MG63 (cell line): ENCODE measurements at places on chromosomes 7 and 10.
A peak's percentile ranks its signal among the peaks of the same experiment; 100 is the strongest.

GRCh38 chr10:66927971-66928770 is 2.3 kb downstream of the LRRTM3 start:
- no peak for DNase-seq

GRCh38 chr7:7953806-7954205 is 14.8 kb upstream of the GLCCI1 start:
- DNase-seq = no peak

DNA sequence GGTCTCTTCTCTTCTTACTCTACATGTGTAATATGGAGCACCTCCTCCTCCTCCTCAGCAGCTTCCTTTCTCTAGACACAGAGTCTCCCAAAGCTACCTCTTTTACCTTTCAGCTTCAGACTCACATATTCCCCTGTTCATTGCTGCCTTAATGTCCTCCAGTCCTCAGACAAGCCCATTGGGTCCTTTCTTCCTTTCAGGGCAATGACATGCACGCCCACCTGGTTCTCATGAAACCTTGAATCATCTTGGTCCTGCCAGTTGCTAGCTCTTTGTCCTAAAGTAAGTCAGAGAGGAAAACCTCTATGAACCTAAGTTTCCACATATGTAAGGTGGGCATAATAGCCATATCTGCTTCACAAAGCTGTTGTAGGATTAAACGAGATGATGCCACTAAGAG is 227.0 kb downstream of the RPS24 start:
- no peak for DNase-seq

- no peak for DNase-seq
Observed at GRCh38 chr7:132261327-132262159, 314.7 kb downstream of the PLXNA4 start.

DNA sequence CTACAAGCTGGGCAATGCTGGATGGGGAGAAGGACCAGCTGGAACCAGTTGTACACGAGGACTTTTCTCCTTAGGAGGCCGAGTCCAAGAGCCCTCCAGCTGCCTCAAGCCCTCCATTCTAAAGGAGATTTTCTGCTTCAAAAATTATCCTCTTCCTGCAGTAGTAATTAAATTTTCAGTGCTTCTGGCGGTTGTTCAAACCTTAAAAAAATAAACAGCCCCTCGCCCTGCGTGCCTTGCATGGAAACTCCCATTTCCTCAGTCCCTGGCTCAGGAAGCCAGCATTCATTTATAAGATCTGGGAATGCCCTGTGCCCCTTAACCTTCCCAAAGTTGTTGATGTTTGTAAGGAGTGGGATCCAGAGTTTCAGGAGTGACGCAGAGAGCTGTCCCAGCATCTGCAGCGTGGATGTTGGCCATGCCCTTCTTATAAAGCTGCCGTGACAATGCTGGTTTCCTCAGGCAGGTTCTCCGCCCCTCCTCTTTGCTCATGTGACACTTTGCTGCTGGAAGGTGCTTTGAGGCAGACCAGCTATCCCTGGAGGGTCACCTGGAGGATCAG is 24.0 kb upstream of the ACTR3B start:
- no peak for DNase-seq

- no peak for DNase-seq
Observed at GRCh38 chr7:131194070-131194865, 133.4 kb upstream of the MKLN1 start.

DNA sequence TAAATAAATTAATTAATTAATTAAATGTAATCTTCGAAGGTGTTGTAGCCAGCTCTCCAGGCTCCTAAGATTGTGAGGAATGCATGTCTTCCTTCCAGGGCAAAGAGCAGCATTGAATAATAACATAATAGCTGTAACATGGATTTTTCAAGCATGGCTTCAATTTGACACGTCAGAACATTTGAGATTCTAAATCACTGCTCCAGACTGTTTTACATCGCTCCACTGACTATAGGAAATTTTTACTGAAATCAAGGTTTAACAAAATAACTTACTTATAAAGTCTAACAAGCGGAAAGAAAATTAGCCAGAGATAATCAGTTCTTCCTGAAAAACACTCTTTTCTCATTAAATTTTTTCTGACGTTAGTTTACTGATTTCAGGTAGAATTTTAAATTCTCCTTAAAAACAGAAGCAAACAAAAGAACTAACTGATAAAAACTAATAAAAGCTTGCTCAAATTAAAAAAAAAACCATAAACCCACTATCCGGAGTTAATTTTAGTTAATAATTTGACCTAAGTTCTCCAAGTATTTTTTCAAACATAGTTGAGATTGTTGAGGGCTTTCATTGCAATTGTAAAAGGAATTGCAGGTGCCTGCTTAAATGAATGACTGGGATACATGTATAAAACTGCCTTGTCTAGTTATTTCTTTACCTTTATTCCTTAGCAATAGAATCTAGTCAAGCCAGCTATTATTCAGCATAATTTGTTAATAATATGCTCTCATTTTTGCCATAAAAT is 51.2 kb upstream of the SGCE start:
- no peak for DNase-seq

- peak; percentile 3 for DNase-seq
Observed at GRCh38 chr10:60032723-60033122, 126.4 kb upstream of the CCDC6 start.

GRCh38 chr10:46544989-46545791 is 11.3 kb downstream of the GPRIN2 start:
- DNase-seq = no peak
